Stimulated activated CD4-positive, alpha-beta T cell treated with anti-CD3 and anti-CD28 coated beads, TNF-alpha, amount 100 ng/mL, for 4 hours (primary cell): ENCODE measurements at places on chromosomes 4 and X.

DNA sequence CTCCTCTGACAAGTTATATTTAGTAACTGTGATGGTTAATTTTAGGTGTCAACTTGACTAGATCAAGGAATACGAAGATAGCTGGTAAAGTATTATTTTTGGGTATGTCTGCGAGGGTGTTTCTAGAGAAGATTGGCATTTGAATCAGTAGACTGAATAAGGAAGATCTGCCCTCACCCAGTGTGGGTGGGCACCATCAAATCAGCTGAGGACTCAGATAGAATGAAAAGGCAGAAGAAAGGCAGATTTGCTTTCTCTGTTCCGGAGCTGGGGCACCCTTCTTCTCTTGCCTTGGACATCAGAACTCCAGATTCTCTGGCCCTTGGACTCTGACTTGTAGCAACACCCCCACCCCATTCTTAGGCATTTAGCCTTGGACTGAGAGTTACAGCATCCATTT is 981.6 kb downstream of the CCSER1 start:
- DNase-seq = no peak

DNA sequence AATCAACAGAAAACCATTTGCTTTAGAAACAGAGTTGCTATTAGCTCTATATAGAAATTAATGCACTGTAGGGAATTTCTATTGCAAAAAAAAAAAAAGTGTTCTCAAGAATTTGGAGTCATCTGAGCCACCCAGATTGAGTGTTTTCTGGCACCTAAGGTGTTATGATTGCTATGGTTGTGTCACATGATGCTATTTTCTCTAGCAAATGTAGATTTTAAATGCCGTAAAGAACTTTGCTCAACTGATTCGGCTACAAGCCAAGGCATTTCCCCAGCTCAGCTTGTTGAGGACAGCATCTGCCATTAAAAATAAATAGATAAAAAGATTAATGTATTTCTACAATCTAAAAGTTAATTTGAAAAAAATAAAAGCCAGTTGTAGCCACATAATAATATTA is 712.8 kb downstream of the FAT4 start:
- DNase-seq = no peak

DNA sequence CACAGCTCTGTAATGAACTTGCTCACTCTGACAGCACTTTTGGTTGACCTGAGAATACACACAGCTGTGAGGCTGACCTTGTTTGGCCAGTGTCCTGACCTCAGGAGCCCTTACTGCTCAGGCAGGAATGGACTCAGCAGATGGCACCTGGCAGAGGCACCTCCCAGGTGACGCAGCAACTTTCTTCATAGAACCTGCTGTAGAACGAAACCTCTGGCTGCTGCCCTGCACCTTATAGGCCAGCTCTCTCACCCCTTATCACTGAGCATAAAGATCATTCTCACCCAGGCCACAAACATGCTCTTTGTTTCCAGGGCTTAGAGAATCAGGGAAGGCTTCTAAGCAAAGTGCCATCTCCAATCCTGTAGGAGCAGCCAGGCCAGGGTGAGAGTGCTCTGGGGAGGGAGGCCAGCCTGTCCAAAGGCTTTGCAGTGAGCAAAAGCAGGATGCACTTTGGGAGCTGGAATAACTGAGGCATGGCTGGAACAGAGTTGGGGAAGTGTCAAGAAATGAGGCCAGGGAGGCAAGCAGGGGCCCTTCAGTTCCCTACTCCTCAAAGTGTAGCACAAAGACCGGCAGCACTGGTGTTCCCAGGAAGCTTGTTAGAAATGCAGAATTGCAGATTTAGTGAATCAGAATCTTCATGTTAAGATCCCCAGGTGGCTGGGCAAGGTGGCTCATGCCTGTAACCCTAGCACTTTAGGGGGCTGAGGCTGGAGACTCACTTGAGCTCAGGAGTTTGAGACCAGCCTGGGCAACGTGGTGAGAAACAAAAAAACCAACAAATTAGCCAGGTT is 13.3 kb upstream of the CENPU start:
- DNase-seq = no peak

GRCh38 chr4:140311257-140311835 is 62.1 kb upstream of the SCOC start:
- DNase-seq = no peak

DNA sequence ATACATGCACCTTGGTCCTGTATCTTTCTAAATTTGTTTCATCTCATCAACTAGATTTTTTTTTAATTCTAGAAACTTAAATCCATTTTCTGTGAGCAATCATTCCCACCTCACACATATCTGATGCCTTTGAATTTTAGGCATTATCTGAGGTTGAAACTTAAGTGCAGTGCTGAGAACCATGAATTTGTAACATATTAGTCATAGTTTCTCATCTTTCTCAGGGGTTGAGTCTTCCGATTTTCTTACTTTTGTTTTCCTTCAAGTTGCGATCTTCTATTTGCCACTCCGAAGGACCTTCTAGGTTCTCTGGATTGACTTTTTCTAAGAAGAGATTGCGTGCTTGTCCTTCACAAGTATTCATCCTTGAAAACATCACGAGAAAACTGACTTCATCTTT is 3.7 kb upstream of the NR0B1 start:
- no peak for DNase-seq

DNA sequence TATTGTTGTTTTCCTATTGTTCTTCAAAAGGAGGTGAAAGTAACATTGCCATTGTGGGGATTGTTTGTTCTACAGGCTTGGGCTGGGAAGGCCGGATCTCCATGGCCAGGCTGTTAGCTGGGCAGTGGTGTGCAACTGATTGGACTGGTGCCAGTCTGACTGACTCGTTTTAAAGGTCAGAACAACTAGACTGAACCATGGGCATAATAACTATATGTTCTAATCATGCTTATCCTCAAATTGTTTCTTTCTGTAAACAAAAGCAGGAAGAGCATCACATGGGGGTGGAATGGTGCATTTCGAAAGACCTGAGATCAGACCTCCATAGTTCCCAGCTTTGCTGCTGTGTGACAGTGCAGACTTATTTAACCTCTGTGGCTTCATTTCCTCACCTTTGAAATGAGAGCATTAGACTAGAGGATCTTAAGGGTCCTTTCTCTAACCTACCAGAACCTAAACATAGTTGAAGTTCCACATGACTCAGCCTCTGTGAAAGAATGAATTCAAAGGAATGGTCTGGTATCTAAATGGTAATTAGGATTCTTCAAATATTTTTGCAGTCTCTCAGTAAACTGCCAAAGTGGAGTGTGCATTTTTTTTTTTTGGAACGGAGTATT is 66.7 kb upstream of the PGRMC2 start:
- DNase-seq = no peak

GRCh38 chrX:1185561-1185960 is 26.9 kb downstream of the CRLF2 start:
- DNase-seq = no peak

- DNase-seq = no peak
Measured at GRCh38 chr4:45741897-45742296, 382.0 kb downstream of the GABRG1 start.
